ENCODE measurements at places on chromosomes 4 and X. TPM values are rescaled to one million over a fixed set of nuclear protein-coding genes. Genes with fewer than 3 reads are reported as not detected.

- DNase-seq: no peak
These were observed 49.5 kb downstream of the HS6ST2 start for GRCh38 chrX:132908891-132909290.

The HSD17B11 gene
- total RNA-seq: 14.8 TPM

GRCh38 chr4:151670843-151671242 lies 90.0 kb downstream of the GATB start:
- no peak for DNase-seq

The NPY2R gene
- 0.34 TPM for total RNA-seq

The TBC1D8B gene
- total RNA-seq: 5.8 TPM

DNA sequence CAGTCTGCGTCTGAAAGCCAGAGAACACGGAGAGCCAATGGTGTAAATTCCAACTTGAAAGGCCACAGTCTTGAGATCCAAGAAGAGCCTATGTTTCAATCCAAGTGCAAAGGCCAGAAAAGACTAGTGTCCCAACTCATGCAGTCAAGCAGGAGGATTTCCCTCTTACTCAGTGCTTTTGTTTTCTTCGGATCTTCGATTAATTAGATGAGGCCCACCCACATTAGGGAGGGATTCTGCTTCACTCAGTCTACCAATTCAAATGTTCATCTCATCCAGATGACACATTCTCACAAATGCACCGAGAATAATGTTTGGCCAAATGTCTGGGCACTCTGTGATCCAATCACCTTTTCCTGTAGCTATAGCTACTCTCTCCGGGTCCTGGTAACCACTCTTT lies 91.5 kb upstream of the S100G start:
- no peak for DNase-seq

- no peak for DNase-seq
These were observed 35.1 kb upstream of the TAPT1 start for GRCh38 chr4:16261313-16261878.

The PPP4R3C gene
- total RNA-seq: not detected

DNA sequence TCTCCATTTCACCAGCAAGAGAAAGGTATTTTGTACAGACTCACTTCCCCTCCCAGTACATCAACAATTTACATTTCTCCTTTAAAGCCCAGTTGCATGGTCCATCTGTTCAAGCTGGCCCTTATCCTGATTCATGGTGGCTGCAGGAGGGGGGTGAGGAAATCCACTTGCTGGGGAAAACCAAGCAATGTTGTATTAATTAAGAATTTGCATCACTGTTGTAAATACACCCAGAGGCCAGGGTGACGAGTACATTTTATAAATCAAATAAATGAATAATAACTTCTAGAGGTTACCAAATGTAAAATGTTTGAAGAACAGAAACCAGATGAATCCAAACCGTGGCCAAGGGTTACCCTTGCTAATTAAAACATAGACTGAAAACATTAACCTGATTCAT lies 395.9 kb upstream of the INTU start:
- DNase-seq: no peak

DNA sequence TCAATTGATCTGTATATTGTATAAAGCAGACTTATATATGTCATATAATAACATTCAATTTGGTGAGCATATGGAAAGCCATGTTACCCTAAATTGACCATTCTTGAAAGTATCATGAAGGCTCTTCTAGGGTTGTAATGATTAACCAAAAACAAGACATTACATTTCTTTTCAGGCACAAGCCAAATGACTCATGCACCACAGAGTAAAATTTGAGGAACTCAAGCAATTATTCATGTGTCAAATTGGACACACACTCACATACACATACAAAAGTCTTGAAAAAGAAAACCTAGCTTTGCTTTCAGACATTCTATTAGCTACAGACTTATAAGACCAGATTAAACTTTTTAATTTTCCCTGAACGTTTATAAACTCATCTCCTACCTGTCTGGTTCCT lies 146.5 kb upstream of the PCDH18 start:
- no peak for DNase-seq

DNA sequence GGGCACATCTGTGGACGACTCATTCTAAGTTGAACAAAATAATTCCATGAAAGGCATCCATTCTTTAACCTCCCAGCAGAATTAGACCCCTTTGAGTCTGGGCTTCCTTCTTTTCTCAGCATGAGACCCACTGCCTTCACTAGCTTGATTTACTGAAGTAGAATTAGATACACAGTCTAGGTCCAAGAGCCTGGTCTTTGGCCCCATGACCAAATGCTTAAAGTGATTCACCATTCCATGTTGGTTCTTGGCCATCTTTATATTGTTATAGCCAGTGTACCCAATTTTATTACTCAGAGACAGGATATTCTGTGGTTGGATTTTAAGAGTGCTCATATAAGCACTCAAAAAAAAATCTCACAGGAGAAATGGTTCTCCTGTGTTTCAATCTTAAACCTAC lies 155.3 kb upstream of the GPC4 start:
- DNase-seq: no peak

DNA sequence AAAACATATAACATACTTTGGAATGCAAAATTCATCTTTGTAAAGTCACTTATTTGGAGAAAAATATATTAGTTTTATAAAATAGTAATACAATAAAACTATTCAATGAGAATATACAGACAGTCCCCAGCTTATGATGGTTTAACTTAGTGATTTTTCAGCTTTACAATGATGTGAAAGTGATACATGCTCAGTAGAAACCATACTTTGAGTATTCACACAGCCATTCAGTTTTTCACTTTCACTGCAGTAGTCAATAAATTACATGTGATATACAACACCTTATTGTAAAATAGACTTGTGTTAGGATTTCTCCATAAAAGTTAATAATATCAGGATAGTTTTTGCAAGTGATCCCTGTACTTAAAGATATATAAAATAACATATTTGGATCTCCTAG lies 436.0 kb downstream of the CENPC start:
- no peak for DNase-seq

DNA sequence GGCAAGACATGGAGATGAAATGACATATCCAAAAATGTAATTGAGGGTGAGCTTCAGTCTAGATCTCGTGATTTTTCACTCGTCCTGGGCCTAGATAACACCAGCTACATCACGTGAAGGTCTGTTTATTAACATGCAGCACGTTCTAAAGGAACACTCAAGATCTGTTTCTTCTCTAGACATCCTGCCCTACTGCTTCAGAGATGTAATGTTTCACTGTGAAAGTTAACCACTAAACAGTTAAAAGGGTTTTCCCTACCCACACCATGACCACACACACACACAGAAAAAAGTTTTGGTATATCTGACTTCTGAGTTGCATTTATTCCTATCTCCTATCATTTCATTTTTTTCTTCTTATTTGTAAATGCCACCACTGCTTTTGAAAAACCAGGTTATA lies 52.3 kb upstream of the SMIM31 start:
- DNase-seq: no peak

DNA sequence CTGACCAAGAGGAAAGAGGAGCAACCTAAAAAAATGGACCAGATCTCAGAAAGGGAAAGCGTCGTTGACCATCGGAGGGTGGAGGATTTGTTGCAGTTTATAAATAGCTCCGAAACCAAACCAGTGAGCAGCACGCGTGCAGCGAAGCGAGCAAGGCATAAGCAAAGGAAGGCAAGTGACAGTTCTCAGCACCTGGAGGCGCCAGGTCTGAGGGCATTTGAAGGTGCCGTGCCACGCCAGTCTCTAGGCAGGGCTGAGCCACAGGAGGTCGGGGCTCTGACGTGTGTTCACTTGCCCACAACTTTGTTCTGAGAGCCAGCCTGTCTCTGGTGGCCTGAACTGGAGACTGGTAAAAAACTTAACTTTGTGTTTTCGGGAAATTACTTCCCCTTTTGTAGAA lies 59.7 kb downstream of the TNIP2 start:
- DNase-seq: no peak

GRCh38 chr4:17124767-17125166 lies 226.3 kb upstream of the LDB2 start:
- no peak for DNase-seq

- no peak for DNase-seq
These were observed 69.5 kb downstream of the PDE5A start for GRCh38 chr4:119559044-119559647.

GRCh38 chr4:148109216-148109615 lies 333.0 kb downstream of the NR3C2 start:
- DNase-seq: no peak

DNA sequence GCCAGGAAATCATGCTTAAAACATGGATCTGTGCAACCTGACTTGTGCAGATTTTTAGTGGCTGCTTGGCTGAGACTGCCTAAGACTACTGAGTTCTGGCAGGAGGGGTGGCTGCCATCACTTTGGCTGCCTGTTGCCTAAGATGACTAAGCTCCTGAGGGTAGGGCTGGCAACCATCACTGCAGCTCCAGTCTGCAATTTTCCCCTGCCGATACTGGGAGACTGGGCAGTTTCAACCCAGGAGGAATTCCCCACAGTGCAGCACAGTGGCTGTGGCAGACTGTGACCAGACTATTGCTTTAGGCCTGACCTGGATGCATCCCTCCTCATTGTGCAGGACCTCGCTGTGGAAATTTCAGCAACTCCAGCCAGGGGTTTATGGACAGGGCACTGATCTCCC lies 544.9 kb downstream of the ANKRD50 start:
- DNase-seq: no peak

DNA sequence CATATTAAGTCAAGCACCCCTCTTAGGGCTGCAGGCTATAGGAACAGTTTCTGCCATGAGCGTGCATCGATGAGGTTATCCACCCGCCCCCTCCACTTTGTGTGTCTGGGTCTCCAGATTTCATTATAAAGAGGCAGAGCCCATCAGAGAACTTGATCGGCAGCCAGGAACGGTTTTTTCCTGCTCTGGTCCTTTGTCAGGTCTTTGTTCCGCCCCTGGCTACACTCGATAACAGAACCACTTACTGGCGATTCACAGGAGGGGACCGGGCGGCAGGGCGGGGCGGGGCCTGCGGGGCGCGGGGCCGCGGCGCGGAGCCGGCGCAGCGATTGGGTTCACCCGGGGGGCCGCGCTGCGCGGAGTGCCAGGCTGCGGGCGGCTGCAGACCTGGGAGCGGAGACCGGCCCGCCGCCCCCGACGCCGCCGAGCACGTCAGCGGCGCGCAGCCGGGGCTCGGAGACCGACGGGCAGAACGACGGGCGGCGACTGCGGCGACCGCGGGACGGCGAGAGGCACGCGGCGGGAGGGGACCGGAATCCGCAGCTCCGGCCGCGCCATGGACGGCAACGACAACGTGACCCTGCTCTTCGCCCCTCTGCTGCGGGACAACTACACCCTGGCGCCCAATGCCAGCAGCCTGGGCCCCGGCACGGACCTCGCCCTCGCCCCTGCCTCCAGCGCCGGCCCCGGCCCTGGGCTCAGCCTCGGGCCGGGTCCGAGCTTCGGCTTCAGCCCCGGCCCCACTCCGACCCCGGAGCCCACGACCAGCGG lies at the start of gene SLC10A4:
Gene SLC10A4, plus strand, starts transcription at position 338 of the 771 bp plus-strand sequence. Its CDS starts 219 bp downstream, at position 557.
- DNase-seq: peak; percentile 61

The SHROOM3 gene
- total RNA-seq: 52.6 TPM

DNA sequence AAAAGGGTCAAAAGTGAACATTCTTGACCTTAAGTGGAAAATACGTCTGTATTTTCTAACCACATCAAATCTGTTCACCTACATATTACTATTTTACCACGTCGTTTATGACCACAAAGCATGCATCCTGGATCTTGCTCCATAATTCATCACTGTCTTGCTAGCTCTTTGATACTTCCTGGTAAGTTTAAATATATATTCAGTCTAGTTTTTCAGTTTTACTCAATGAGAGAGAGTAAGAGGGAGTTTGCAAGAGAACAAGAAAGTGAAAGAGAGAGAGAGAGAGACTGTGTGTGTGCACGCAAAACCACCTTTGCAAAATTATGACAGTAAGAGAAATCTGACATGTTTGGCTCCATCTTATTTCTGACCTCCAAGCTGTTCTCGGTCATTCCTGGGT lies 173.7 kb upstream of the GALNTL6 start:
- no peak for DNase-seq

- no peak for DNase-seq
These were observed 4.5 kb downstream of the GJB1 start for GRCh38 chrX:71227370-71228062.

GRCh38 chr4:52648836-52649235 lies 10.3 kb downstream of the USP46 start:
- no peak for DNase-seq

The TRIM2 gene
- 42.0 TPM for total RNA-seq

DNA sequence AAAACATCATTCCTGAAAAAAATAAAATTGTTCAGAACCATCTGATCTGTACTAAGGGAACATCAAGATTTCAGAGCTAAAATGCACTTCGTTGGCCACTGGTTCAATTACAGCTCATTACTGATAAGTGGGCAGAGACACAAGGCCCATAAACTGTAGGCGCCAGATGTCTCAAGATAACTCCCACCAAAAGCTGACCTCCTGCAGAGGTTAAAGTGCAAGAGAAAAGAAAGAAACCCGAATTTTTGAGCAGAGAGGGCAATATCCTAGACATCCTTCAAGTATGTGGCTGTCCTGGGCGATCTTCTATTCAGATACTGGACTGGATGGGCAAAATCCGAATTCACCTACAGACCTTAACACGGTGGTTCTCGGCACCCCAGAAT lies 660 bp downstream of the GEMIN8 start:
- no peak for DNase-seq

The RAB40A gene
- 0.17 TPM for total RNA-seq

GRCh38 chrX:38009641-38010040 lies 3.3 kb downstream of the SYTL5 start:
- no peak for DNase-seq

DNA sequence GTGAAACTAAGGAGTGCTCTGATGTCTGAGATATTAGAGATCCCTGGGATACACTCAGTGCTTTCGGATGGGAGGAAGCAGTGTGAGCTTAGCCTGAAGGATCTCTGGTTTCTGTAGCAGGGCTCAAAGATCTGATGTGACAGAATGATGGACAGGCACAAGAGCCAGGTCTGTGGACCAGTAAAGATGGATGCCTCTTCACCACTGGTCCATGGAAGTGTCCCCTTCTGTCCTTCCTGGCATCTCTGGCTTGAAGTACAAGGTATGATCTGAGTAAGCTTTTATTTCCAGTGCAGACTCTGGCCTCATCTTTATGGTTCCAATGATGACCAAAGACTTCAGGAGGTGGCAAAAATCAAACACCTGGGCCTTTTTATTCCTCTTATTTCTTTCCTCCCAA lies 88.1 kb downstream of the TBC1D9 start:
- no peak for DNase-seq

The PCDH10 gene
- total RNA-seq: 13.9 TPM

The NMU gene
- total RNA-seq: 43.5 TPM

DNA sequence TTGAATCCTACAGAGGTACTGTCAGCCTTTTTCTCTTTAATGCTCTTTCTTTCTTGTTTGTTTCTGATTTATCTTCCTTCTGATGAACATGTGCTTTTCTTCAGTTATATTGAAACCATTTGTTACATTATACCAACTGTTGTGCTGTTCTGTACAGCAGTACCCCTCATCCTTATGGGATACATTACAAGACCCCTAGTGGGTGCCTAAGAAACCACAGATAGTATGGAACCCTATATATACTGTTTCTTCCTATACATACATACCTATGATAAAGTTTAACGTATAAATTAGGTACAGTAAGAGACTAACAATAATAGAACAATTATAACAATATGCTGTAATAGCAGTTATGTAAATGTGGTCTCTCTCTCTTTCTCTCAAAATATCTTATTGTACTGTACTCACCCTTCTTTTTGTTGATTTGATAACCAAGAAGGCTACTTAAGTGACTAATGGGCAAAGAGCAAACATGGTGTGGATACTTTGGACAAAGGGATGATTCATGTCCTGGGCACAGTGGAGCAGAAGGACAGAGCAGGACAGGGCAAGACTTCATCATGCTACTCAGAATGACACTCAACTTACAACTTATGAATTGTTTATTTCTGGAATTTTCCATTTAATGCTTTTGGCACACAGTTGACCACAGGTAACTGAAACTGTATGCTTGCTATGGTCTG lies 10.7 kb upstream of the YIPF7 start:
- DNase-seq: no peak

The GSX2 gene
- not detected for total RNA-seq

The CPZ gene
- 22.7 TPM for total RNA-seq

The SLAIN2 gene
- total RNA-seq: 35.8 TPM

All from WTC11 (cell line).